ENCODE measurements at places on chromosomes 7 and 10.
A peak's percentile ranks its signal among the peaks of the same experiment; 100 is the strongest.

DNA sequence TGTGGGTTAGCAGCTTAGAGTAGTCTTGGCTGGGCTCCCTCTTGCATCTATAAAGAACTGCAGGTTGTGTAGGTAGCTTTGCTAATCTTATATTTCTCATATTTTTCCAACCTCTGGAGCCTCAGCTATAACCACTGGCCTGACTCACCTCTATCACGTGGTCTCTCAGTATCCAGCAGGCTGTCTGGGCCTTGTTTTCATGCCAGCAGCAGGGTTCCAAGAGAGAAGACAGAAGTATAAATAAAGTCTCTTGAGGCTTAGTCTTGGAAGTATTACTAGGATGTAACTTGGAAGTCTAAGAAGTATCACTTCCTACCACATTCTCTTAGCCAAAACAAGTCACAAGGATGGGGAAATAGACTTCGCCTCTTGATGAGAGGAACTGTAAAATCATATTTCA, 73.3 kb downstream of the WIPF3 start:
- DNase-seq: no peak

- peak; percentile 20 for DNase-seq
Observed at GRCh38 chr10:97676770-97677581, 10.1 kb downstream of the AVPI1 start.

DNA sequence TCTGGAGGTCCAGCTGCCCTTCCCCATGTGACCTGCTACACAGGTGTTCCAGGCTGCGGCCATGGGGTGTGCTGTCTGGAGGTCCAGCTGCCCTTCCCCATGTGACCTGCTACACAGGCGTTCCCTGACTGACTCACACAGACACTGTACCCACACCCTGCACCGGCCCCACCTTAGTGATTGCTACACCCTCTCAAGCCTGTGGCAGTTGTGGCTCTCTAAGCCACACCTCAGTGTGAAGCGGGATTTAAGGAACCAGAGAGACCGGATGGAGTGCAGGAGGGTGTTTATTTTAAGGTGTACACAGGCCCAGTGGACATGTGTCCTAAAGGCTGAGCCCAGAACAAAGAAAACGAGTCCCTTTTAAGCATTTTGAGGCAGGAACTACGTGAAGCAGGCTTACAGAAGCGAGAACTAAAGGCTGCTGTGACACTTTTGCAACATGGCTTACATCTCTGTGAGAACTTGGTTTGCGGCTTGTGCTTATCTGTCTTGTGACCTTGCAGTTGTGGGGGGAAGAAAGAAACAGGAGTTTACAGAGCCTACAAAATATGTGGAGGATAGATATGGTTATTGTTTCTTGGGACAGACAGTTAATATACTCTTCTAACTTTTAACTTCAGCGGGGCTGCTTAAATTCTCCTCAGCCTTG, 326.4 kb downstream of the PAXIP1 start:
- no peak for DNase-seq

DNA sequence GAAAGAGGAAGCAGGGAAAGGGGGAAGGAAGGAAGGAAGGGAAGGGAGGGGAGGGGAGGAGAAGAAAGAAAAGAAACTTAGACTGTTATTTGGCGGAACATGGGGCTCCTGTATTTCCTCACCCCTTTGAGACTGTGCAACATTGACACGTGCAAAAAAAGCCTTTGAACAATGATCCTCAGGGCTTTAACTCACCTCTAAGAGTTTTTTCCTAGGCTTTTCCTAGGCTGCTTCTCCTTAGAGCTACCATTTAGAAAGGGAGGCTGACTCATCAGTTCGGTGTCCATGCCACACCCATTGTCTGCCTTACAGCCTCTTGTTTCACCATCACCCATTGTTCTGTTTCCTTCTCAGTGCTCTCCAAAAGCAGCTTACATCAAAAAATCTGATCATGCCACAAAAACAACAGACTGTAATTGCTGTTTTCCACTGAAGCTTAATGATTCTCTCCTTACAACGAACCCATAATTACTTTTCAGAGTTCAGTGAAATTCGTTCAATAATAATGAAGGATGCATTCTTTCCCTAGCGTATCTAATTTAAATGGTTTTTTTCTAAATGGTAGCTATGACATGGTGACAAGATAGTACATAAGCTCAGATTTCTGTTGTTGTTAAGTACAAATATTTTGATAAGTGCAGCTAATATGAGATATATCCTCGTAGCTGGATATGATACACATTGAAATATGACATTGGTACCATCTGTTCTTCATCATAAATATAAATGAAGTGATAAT, 90.8 kb downstream of the PRLHR start:
- DNase-seq: no peak

DNA sequence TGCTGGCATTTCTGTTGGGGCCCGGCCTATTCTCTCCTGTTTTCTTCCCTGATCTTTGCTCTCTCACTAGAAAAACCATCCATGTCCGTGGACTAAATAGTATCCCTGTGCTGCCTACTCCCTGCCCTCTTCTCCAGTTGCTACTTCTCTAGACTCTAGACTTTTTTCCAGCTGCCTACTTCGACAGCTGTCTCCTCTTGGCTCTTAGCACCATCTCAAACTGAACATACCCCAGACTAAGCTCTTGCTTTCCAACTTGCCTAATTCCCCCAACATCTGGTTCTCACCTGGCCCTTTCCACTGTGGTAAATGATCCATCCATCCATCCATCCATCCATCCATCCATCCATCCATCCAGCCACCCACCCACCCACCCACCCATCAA, 19.5 kb downstream of the ADCYAP1R1 start:
- no peak for DNase-seq

DNA sequence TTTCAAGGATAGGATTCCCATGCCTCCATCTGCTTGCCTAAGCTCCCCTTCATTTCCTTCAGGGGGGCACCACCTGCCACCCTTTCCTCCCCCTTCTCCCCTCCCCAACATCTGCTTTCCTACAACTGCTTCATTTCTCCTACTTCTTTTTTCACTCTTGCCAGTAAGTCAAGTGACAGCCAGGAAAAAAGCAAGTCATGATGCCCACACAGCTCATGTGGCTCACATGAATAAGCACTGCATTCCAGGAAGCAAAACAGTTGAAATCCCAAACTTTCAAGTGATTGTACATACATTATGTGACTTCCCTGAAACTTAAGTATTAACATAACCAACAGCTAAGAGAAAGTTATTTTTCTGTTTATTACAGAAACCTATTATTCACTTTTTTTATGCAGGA, 78.6 kb downstream of the TNS3 start:
- no peak for DNase-seq

DNA sequence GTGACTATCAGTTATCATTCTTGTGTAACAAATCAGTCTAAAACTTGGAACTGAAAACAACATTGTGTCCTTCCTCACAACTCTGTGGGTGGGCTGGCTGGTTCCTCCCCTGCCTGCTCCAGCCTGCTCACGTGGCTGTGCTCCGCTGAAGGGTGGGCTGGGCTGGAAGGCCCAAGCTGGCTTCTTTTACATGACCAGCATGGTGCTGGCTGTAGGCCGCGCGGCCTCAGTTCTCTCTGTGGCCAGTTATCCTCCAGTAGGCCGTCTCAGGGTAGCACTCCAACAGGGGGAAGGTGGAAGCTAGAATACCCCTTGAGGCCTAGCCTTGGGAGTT, 11.3 kb downstream of the ADAMTS14 start:
- no peak for DNase-seq

All from stimulated activated CD8-positive, alpha-beta memory T cell treated with anti-CD3 and anti-CD28 coated beads, Interleukin-15, amount 100 ng/mL, for 4 hours (primary cell).